ENCODE measurements at places on chromosomes 6 and 20.

DNA sequence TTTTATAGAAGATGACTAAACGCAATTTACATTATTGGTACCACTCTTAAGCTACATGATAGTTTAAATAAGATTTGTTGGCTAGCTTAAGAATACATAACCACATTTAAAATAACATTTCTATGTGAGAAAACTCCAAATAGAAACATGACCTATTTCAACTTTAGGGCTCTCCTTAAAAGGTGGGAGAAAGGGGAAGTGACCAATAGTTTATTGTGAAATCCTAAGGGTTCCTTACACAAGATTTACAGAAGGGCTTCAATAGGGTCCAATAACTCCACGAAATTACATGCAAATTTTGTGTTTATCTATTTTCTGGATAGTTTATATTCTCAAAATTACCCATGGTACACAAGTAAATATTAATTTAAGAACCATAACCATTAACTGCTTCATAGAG lies 91.6 kb upstream of the DST start:
- DNase-seq = no peak

DNA sequence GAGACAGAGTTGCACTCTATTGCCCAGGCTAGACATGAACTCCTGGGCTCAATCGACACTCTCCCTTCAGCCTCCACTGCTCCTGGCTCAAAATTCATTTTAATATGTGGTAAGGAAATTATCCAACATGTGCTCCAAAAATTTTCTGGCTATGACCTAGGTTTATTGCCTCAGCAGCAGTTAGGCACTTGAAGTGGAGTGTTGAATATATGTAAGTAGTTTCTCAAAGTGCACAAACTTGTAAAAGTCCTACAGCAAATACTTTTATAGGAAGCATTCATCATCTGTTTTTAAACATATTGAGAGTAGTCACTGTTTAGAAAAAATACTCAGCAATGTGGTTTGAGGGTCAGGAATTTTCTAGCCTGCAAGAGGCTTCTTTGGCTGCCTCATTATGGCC lies 13.2 kb downstream of the FILIP1 start:
- no peak for DNase-seq

- DNase-seq = no peak
Observed at GRCh38 chr20:61668065-61668650, 397.5 kb downstream of the TAF4 start.

- DNase-seq = no peak
Observed at GRCh38 chr6:82987416-82987815, 78.2 kb downstream of the UBE3D start.

DNA sequence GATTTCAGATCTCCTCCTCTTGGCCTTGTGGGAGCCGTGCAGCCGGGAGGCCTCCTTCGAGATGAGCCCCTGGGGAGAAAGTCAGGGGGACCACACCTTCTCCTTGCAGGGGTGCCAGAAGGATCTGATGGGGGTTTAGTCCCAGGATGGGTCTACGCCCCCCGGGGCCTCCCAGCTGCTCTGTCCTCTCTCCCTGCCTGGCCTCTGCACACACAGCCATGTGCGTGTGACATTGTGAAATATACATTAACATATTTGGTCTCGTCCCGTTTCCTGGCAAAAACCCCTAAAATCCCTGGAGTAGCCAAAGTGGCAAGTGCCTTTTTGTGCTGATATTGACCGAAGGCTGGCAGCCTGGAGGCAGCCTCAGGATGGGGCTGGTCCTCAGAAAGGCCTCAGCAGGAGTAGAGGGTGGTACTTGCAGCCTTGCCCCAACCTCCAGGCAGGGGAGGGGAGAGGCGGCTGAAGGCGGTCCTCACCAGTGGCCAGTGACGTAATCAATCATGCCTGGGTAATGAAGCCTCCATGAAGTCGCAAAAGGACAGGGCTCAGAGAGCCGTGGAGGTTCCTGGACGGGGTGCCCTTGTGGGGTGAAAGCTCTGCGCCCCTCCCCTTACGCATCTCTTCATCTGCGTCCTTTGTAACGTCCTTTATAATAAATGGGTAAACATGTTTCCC lies 5.1 kb upstream of the HELZ2 start:
- no peak for DNase-seq
